C1 segment of cervical spinal cord (tissue), 14 donors: ENCODE measurements at places on chromosomes 16 and 17.
A peak's percentile ranks its signal among the peaks of the same experiment; 100 is the strongest.

GRCh38 chr17:70610161-70610560 is 440.8 kb downstream of the KCNJ2 start:
- no peak for DNase-seq

GRCh38 chr16:55325080-55325447 is 1.1 kb downstream of the IRX6 start:
- DNase-seq: no peak

- peak; percentile 36 for DNase-seq
Measured at GRCh38 chr16:56606476-56607108, 1.8 kb upstream of the MT2A start.

DNA sequence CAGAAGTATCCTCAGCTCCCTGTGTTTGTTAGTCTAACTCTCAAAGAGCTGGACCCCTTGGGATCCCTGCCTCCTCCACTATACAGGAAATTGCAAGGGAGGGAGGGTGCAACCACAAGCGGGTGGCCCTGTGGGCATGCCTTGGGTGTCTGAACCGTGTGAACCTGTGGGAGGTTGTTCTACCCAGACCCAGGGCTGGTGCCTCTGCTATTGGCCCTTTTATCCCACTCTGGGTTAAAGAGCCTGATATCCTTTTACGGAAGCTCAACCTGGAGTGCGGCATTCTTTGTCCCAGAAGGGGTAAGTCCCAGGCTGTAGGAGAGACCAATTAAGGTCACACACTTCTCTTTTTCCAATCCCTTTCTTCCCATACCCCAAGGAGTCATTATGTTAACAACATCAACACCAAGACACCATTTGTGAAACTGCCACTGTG is 53.4 kb downstream of the ARSG start:
- no peak for DNase-seq

- DNase-seq: no peak
Measured at GRCh38 chr17:11953924-11954323, 43.4 kb downstream of the ZNF18 start.
